ENCODE measurements at places on chromosomes 1 and 21. TPM values are rescaled to one million over a fixed set of nuclear protein-coding genes. Genes with fewer than 3 reads are reported as not detected.

DNA sequence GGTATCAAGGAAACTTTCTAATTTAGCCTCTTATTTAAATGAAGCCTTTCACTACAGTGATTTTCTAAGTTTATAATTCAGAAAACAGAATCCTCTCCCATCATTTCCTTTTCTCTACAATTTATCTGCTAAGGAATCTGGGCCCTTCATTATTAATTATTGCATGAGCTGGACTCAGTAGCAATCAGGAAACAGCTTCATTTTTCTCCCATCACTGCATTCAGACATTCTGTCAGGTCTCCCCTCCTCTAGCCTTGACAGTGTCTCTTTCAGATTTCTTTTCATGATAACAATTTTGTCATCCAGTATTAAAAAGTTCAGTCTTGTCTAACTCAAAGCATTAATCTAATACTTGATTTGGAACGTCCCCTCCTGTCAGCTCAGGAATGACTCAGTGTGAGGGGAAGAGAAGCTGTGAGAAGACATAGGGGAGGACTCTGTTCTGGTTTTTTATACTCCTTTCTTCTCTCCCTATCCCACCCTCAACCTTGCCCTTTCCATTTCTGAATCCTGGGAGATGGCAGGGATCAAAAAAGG is 28.1 kb downstream of the SLC44A5 start:
- DNase-seq = no peak

- no peak for DNase-seq
Measured at GRCh38 chr1:87778896-87779295, 450.2 kb downstream of the LMO4 start.

GRCh38 chr1:225378880-225379279 is 49.0 kb downstream of the LBR start:
- DNase-seq = peak; percentile 78

PDE9A gene
- 46.7 TPM for polyA plus RNA-seq

DNA sequence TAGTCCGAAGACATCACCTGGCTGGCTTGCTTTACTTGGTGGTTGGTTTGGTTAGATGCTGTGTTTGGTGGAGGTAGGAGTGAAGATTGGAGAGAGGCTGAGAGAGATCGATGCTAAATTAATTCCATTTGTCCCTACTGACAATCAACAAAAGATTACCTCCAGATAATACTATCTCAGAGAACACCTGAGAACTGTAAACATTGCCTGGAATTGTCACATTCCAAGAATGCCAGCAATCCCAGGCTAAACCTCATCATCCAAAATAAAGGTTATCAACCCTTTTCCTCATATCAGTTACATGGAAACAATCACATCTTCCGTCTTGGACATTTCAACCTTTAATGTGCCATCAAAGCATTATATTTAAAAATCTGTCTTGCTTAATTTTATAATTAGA is 141.0 kb downstream of the GRIK1 start:
- DNase-seq = no peak

GRCh38 chr1:17250601-17251000 is 1.7 kb downstream of the PADI3 start:
- no peak for DNase-seq

Measured in H1 (cell line).